Activated naive CD8-positive, alpha-beta T cell treated with anti-CD3 and anti-CD28 coated beads, Interleukin-2, amount 50 U/mL, for 24 hours (primary cell): ENCODE measurements at places on chromosomes 12 and 14.

DNA sequence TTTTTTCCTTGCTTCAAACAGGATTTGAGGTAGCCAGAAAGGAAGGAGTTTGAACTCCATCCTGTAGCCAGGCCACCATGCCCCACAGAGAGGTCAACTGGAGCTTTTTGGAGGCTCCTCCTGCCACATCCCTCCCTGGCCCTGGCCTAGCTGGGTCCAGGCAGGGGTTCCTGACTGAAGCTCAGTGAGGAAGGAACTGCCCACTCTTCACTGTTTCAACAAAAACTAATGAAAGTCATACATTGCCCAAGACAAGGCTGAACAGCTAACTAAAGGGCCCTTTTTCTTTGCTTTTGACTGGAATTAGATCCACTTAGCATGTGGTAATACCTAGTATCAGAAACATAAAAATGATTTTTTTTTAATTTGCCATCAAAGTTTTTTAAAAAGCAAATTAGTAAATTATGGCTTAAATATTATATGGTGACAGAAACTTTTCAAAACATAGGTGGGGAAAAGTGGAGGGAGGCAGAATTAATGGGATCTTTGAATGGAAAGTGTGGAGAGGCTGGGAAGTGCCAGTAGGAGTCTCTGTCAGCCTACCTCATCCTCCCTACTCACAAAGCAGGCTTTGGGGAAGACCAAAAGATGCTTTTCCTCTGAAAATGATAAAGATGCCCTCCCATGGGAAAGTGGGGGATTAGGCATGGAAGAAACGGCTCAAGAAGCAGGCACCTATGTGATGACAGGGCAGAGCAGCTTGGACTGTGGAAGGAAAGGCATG is 22.0 kb downstream of the PLEK2 start:
- DNase-seq, result no peak

DNA sequence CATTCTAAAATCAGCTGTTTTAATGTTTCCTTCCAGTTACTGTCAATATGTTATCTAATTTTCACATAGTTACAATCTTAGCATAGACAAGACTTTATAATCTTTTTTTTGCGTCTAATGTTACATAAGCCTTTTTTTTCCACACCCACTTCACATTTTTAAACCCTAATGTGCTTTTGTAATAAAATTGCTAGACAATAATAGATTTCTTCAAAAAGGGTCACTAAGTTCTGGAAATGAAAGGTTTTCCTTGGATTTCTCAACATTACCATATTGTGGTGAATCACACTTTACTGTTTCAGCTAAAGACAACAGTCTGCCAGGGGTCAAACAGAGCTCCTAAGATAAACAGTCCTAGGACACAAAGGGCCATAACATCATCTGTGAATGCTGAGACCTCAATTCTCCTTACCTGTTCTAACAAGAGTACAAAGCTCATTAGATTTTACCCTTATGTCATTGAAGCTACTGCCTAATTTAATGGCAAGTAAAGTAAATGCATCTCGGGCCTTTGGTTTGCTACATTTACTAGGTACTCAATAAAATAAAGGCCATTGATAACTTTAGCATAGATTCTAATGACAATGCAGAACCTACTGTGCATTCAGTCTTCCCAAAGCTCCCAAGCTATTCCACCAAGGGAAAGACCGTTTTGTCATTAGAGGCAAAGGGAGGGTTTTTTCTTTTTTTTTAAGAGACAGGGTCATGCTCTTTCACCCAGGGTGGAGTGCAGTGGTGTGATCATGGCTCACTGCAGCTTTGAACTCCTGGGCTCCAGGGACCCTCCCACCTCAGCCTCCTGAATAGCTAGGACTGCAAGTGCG is 111.2 kb upstream of the SLC38A2 start:
- no peak for DNase-seq

DNA sequence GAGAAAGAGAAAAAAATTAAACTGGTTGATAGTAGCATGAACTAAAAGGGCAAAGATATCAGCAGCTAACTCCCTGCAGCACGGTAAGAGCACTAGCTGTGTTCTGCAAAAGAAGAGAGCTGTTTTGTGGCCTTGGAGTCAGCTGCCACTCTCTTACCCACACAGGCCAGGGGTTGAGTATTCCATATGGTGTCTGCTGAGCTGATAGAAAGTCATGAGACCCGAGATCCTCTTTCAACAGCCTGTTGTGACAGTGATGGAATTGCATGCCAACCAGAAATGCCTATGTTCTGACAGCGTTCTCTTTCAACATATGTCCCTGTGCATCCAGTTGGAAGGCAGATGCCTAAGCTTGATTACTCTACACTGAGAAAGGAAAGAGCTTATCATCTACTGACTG is 39.9 kb downstream of the TMTC1 start:
- no peak for DNase-seq

- DNase-seq, result no peak
Observed at GRCh38 chr12:51374361-51374760, 16.8 kb downstream of the GALNT6 start.

GRCh38 chr12:130199581-130200390 is 37.5 kb downstream of the FZD10 start:
- no peak for DNase-seq

- no peak for DNase-seq
Observed at GRCh38 chr14:89217891-89218290, 199.1 kb downstream of the FOXN3 start.

DNA sequence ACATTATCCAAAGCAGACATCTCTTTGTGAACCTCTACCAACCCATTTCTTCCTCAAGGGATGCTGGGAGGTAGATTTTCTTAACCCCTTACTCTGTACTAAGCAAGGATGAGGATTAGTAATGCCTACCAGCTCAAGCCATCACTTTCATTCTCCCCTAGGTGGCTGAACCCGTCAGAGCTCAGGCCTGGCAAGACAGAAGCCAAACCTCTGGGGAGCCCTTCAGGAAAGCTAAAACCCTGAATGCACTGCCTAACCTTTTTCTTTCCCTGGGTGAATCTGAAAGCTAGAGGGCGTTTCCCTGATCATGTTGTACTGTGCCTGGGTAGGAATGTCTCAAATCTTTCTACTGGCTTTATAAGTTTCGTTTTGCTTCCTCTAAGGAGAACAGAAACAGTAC is 617.3 kb downstream of the RPL10L start:
- no peak for DNase-seq

- DNase-seq, result no peak
Observed at GRCh38 chr14:92154283-92154942, 32.6 kb downstream of the CPSF2 start.

DNA sequence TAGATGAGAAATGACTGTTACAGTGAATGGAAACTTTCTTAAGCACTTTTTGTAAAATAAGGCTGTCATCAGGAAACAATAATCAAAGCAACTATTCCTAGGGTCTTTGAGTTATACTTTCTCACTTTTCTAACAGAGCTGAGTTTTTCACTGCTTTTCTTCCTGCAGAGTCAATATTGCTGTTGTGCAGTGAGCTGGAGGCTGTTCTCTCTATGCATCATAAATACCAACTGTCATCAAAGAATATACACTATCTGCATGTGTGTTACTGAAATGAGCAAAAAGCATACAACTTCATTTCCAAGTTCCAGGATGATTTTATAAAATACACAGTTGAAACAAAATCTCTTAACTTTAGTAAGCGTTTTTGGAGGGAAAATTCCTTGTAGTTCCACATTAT is 110.4 kb upstream of the CPSF6 start:
- no peak for DNase-seq

DNA sequence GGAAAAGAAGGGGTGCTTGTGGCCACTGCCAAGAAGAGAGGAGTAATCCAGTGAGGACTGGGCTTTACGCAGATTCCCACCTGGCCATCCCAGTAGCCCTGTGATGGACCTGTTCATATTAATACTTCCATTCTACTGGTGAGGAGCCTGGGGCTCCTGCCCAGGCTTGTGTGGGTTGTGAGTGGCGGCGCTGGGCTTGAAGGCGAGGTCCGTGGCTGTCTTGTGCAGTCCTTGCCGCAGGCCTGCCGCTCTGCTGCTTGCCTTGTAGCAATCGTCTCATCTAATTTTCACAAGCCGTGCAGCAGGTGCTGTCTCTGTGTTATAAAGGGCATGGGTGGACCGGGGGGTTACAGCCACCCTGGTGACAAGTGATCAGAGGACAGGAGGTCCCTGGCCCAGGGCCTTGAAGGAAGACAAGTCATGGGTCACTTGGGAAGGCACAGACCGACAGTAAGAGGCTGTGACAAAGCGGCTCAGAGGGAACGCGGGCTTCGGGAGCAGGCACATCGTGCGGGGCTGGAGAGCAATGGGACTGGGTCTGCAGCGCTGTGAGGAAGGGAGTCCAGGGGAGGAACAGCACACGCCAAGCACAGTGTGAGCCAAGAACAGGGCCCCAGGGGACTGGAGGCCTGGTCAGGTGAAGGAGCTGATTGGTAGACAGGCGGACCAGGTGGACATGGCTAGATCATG is 7.3 kb upstream of the BDKRB2 start:
- DNase-seq, result no peak

GRCh38 chr12:64903479-64904152 is 79.2 kb downstream of the TBC1D30 start:
- DNase-seq, result no peak

DNA sequence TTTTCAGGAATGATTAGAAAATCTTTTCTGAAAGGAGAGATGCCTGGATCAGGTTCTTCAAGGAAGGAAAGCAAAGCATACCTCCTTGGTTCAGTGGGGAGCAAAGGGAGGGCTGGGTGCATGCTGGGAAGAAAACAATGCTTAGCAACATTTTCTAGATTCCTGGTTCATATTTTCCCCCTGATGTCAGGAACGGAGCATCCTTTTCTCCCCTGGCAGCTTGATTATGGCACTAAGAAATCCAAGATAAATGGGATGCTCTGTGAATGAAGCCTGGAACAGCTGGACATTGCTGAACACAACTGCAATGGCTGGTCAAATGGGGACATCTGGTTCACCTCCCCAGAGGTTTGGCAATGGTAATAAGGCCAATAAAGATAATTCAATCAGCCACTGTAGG is 50.9 kb downstream of the KCNA5 start:
- DNase-seq, result no peak

- DNase-seq, result no peak
Observed at GRCh38 chr12:64665514-64665913, 55.2 kb downstream of the RASSF3 start.

GRCh38 chr12:21938879-21939278 is 2.3 kb downstream of the ABCC9 start:
- DNase-seq, result no peak
